ENCODE measurements at places on chromosomes 7 and 10. TPM values are rescaled to one million over a fixed set of nuclear protein-coding genes. Genes with fewer than 3 reads are reported as not detected.

- peak; percentile 28 for DNase-seq
These were observed 68.2 kb downstream of the CUBN start for GRCh38 chr10:17061418-17061817.

DNA sequence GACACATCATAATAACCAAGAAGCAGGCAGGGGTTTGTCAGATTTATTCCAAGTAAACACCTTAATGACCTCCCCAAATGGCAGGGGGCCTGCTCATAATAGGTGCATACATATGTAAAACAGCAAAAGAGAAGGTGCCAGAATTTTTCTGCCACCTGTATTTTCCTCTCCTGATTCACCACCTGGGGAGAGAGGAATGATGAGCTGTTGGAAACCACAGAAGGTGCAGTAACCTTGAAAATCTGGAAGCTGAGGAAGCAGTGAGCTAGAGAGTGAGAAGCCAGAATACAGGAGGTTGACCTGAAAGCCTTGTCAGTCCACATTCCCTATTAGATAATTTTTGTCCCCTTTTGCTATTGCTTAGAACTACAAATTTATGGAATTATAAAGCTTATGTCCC is 46.2 kb upstream of the PDE1C start:
- DNase-seq, result no peak

DNA sequence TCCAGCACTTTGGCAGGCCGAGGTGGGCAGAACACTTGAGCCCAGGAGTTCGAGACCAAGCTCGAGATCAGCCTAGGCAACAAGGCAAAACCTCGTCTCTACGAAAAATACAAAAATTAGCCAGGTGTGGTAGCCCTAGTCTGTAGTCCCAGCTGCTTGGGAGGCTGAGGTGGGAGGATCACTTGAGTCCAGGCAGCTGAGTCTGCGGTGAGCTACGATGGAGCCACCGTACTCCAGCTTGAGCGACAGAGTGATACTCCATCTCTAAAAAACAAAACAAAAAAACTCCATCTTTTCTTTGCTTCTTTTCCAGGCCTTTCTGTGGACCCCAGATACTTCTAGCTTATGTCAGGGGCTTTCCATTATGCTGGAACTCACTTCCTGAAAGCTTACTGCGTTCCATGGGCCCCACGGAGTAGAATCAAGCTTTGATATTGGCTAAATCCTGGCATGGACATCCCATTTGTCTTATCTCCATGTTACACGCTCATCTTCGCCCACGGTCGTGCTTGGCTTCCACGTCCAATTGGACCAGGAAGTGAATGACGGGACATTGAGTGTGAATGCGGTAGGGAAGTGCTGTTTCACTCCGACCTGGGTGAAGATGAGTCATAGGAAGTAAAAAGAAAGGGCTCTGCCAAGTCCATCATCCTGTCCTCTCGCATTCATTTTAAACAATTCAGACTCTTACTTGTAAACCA is 45.7 kb downstream of the FAM171A1 start:
- peak; percentile 64 for DNase-seq

- DNase-seq, result no peak
These were observed 25.2 kb upstream of the BTBD16 start for GRCh38 chr10:122245897-122246296.

- DNase-seq, result no peak
These were observed 123.1 kb upstream of the ADO start for GRCh38 chr10:62681211-62681940.

DNA sequence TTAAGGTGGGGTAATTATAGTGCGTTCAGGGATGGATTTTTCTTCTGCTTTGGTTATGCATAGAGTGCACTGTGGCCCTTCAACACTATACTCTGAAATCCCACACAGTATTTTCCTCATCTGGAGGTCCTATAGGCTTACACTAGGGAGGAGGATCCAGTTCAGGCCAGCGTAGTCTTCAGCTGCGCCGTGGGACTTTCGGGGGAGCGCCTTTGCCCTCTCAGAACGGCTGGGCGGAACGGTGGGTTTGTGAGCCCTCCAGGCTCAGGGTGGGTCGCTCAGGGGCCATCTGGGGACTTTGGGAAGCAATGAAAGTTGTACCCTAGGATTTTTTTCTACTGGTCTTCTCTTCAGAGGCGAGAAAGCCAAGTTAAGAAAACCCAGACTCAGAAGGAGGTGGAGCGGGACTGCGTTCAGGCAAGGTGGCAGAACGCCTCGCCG is 652 bp upstream of the VPS26A start:
- peak; percentile 52 for DNase-seq

GRCh38 chr7:116548506-116548905 is 23.7 kb downstream of the CAV1 start:
- no peak for DNase-seq

C10orf143 gene
- total RNA-seq, result 2.4 TPM

EVX1 gene
- total RNA-seq, result not detected

All from HFFc6 (cell line).